ENCODE measurements at places on chromosomes 1 and 21.

GRCh38 chr1:211935448-211935970, 99.8 kb downstream of the INTS7 start:
- H3K27ac ChIP-seq, result peak overlapping the region; percentile 20
- H3K36me3 ChIP-seq, result no peaks in the 10 kb centered on the region
- DNase-seq, result no peak
- peaks cover 29% of the 10 kb centered on the region for H3K4me1 ChIP-seq
- H3K4me3 ChIP-seq, result no peak overlapping the region
- H3K27me3 ChIP-seq, result no peaks in the 10 kb centered on the region

DNA sequence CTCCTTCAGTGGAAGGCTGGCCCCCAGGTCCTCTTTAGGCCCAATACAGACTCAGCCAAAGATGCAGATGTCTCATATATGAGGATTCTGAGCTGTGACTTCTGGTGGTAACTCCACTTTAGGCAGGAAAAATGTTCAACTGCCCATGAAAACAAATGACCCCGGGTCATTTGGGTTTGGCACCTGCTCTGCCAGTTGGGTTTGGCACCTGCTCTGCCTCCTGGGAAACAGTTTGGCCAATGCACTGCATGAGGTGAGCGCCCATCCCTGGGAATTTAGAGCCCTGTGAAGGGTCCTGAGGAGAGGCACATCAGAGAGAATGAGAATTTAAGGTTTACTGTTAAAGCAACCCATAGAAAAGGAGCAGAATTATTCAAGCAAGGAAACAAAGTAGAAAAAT, 45.3 kb downstream of the B3GALT5 start:
- no peaks in the 10 kb centered on the region for H3K36me3 ChIP-seq
- DNase-seq, result no peak
- H3K27me3 ChIP-seq, result no peaks in the 10 kb centered on the region
- no peak overlapping the region for H3K27ac ChIP-seq
- H3K4me3 ChIP-seq, result no peak overlapping the region

- H3K36me3 ChIP-seq, result no peaks in the 10 kb centered on the region
- H3K4me3 ChIP-seq, result no peak overlapping the region
- H3K27me3 ChIP-seq, result no peaks in the 10 kb centered on the region
These were observed 9.5 kb upstream of the TARS2 start for GRCh38 chr1:150477733-150478132.

DNA sequence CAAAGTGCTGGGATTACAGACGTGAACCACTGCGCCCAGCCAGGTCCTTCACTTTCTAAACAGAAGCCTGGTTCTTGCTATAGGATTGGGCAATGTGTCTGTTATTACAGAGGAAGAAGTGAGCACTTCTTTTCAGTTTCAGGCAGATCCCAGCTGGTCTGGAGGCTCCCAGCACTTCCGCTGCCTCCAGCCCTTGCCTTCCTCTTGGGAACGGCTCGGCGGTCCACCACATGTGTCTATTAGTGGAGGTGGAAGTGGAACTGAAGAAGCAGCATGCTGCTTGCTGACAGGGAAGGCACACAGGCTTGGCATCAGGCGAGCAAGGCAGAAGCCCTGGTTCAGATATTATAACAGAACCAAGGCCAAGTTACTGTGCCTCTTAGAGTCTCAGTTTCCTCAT, 17.0 kb downstream of the MKNK1 start:
- no peak overlapping the region for H3K4me3 ChIP-seq
- DNase-seq, result no peak
- H3K27me3 ChIP-seq, result no peaks in the 10 kb centered on the region
- no peak overlapping the region for H3K27ac ChIP-seq
